ENCODE measurements at places on chromosomes 4 and X.

DNA sequence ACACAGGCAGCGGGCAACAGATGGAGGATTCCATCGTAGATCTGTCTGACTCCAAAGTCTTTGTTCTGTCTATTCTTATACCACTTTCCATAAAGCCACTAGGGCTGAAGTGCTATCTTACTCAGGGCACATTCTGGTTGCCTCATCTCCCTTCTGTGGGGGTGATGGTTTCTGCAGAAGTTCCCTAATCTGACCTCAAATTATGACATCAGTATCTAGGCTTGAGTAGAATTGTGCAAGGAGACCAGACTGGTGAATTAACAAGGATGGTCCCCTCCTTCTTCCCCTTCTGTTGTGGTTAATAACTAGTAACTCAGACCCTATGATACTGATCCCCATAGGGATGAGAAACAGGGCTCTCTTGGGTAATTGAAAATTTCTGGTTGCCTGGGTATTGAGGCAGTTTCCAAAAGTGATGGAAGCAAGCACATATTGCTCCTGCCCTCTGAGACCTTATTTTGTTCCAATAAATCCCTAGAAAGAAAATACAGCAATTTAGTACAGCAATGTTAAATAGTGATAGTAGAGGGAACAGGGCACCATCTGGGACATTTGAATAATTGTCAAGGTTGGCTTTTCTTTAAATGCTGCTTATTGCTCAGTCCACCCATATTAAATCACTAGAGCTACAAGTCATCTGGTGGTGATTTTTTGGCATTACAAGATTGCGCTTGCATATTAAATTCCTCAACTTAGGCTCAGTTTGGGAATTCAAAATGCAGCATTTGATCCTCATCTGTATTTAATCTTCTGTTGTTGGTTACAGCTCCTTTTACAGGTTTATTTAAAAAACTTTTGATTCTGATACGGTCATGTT, 57.3 kb upstream of the AP1S2 start:
- no peak for DNase-seq

- no peak for DNase-seq
Measured at GRCh38 chr4:6316461-6317003, 46.9 kb downstream of the WFS1 start.

DNA sequence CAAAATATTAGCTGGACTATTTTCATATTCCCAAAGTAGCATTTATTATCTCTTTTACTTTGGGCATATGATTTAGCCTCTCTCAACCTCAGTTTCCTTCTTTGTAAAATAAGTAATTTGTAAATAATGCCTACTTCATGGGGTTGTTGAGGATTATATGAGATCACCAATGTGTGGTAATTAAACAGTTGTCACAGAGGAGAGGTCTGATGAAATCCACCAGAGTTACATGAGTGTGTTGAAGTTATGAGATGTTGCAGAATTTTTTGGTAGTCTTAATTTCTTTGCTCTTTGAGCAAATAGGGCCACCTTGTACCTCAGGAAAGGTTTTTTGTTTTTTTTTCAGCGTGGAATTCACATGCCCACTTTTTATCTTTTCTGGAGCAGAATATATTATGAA, 1.4 kb downstream of the COX7B start:
- no peak for DNase-seq

GRCh38 chrX:139246295-139246694, 284.2 kb upstream of the F9 start:
- no peak for DNase-seq

DNA sequence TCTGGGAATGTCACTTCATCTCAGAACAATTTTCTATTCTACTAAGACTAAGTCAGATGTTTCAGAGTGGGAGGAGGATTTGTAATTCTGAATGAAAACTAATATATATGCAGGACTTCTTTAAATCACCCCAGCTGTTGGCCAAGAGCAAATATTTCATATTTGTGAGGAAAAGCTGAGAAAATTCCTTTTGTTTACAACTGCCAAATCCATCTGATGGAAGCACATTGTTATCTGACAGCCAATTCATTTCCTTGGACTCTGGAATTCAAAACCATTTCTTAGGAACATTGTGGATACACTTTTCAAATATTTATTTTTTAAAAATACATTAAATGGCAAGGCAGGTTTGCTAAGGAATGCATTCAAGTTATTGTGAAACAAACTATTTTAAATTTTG, 8.0 kb downstream of the SLIT2 start:
- DNase-seq: no peak

Measured in activated CD4-positive, alpha-beta T cell treated with anti-CD3 and anti-CD28 coated beads, Interleukin-10, Interleukin-2, amounts not matched to agents 100 ng/mL and 50 ng/mL, durations not matched to agents 16 hours and 8 hours (primary cell).